ENCODE measurements at places on chromosomes 12 and 14.
A peak's percentile ranks its signal among the peaks of the same experiment; 100 is the strongest.

DNA sequence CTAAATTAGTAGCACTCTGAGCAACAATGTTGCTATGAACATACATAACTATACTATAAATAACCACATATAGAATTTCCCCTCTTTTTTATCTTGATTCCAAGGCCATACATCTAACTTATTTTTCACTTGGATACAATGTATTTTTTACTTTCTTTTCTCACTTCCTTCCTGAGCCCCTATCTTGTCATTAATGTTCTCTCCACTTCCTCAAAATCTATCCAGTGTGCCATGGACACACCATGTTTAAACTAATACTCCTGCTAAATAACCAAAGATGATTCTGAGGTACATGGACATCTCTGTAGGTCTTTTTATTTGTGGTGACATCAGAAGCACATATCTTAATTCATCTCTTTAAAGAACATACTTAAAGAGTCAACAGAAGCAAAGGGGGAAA, 251.2 kb downstream of the C12orf42 start:
- DNase-seq, result no peak

- no peak for DNase-seq
These were observed 6.7 kb downstream of the BCL7A start for GRCh38 chr12:122028165-122028904.

DNA sequence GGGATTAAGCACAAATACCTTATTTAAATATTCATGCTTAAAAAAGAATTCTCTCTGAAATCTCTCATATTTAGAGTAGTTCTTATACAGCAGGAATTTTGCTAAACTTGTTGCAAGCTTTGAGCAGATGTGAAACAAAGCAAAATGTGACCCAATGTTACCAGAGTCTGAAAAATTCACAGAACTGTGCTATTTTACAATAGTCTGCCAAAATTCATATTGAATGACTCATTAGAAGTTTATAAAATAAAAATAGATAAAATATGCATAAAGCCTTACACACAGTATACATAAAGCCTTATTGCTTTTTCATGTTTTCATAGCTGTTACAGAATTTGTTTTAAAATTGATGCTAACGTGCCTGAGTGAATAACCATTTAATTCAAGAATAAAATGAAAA, 17.8 kb upstream of the RHOJ start:
- DNase-seq, result no peak

DNA sequence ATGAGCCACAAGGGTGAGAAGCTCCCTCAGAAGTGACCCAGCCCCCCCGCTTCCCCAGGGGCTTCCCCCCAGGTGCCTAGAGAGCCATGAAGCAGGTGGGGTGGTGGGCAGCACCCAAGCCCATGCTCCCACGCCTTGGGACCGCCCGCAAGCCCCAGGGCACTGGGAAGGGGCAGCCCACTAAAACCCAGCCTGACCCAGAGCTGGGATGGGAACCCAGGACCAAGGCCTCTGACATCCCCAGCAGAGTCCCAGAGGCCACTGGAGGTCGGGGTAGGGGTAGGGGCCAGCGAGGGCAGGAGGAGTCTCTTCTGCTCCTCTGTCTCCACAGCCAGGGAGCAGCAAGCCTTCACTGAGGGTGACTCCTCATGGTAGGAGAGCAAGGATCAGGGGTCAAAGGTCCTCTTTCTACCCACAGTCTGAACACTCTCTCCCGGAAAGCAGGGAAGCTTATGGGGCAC, 86.5 kb upstream of the ZFP36L1 start:
- no peak for DNase-seq

DNA sequence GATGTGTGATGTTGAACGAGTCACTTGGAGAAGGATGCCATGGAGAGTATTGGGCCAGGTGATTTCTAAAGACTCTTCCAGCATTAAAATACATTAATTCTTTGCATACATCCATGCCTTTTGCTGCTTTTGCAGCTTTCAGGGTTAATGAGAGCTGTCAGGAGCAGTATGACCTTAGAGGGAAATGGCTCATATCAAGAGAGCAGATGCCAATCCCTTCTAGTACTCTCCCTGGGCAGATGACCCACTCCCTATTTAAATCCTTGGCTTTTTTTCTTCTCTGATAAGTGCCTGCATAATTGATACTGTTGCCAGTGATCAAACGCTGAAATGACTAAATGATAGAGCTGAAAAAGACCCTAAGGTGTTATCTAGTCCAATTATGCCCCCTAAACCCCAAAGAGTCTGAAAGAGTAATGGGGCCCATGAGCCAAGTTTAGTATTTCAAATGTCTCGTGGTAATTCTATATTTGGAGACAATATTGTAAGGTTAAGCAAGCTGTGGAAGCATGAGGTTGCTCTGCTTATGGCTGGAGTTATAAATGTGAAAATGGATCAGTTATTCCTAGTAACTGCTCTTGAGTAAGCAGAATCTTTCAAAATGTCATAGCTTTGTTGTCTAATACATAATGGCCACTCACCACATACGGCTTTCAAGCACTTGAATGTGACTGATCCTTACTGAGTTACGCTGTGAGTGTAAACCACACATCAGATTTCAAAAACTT, 137.3 kb downstream of the ETV6 start:
- no peak for DNase-seq

DNA sequence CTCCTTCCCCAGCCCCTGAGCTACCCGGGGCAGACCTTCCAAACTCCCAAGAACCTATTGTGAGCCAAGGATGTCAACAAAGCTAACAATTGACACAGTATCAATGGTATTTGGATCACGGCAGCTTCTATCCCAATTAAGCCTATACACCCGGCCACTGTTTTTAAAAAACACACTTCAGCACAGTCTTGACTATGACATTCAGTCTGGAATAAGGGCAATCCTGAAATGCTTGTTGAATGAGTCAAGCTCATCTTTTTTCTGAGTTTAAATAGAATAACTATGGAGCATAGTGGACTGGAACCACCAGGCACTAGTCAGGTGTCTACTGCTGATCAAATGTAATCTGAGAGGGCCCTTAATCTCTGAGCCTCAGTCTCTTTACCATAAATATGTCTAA, 5.7 kb downstream of the DENND5B start:
- DNase-seq, result no peak

GRCh38 chr14:49861699-49862088, 9.1 kb upstream of the NEMF start:
- peak; percentile 41 for DNase-seq

- peak; percentile 31 for DNase-seq
These were observed 98.8 kb downstream of the CALM1 start for GRCh38 chr14:90495357-90496276.

DNA sequence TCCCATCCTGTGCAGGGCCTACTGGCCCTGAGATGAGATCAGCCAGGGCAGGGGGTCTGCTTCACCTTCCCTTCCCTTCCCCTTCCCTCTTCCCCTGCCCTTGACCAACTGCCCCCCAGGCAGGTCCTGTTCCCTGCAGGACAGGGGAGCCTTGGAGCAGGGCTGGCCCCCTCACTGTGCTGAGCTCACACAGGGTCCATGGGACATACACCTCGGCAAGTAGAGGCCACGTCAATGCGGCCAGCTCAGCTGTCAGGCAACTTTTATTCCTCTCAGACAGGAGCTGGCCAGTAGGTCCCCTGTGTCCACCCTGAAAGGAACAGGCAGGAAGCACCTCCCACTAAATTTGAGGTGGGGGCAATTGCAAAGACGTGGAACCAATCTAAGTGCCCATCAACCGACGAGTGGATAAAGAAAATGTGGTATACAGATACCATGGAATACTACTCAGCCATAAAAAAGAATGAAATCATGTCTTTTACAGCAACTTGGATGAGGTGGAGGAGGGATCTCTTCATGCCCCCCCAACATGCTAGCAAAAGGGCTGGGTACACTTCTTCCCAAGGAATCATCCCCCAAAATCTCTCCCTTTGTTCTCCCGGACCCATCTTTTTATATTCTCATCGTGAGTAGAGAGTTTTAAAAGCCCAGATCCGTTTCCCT, 148.7 kb downstream of the BCL11B start:
- no peak for DNase-seq

DNA sequence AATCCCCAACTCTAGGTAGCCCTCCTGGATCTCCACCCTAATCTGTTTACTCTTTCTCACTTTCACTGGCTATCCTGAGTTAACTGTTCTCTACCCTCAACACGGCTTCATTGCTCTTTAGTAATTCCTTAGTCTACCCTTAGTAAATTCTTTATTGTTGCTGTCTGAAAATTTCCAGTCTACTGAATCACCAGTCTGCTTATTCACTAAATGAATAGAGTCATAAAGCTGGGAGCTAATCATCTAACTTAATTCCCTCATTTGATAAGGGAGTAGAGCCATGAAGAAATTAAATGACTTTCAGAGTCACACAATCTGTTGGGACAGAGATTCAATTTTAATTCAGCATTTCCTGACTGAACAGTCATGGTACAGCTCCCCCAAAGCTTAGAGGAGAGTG, 36.5 kb downstream of the YEATS4 start:
- no peak for DNase-seq

DNA sequence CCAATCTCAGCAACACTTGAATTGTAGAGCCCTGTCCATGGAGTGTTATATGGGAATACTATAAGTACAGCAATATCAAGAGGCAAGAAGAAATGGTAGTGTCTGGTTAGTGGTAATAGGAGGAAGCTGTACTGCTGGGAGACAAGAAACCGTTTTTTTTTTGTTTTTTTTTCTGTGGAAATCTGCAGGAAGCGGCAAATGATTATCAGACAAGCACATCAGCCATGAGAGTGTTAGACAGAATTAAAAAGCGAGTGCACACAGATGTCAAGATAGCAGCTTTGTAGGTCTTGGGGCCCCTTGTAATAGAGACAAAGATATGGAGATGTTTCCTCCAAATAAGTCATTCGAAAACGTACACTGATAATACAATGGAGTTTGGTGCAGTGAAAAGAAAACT, 6.7 kb downstream of the TESPA1 start:
- DNase-seq, result no peak

GRCh38 chr12:5172886-5173285, 129.2 kb downstream of the KCNA5 start:
- DNase-seq, result no peak

GRCh38 chr14:77131871-77132486, 9.6 kb downstream of the ZDHHC22 start:
- DNase-seq, result no peak

DNA sequence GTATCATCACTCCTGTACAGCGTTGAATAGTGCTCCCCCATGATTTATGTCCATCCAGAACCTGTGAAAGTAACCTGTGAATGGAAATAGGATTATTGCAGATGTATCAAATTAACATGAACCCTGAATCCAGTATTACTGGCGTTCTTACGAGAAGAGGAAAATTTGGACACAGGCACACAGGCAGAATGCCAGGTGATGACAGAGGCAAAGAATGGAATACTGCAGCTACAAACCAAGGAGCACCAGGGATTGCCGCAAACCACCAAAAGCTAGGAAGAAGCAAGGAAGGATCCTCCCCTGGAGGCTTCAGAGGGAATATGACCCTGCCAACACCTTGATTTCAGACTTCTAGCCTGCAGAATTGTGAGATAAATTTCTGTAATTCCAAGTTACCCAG, 113.5 kb upstream of the EGLN3 start:
- DNase-seq, result no peak

DNA sequence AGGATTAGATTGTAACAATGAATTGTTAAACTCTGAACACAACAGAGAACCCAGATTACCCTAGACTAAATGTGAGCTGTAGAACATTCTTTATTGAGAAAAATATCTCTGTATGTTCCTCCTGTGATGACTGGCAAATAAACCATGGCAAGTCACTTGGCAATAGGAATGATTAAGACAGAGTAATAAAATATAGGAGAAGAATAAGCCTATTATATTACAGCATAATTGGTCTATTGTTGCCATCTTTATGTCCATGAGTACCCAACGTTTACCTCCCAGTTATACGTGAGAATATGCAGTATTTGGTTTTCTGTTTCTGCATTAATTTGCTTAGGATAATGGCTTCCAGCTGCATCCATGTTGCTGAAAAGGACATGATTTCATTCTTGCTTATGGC, 211.2 kb upstream of the AVPR1A start:
- no peak for DNase-seq

DNA sequence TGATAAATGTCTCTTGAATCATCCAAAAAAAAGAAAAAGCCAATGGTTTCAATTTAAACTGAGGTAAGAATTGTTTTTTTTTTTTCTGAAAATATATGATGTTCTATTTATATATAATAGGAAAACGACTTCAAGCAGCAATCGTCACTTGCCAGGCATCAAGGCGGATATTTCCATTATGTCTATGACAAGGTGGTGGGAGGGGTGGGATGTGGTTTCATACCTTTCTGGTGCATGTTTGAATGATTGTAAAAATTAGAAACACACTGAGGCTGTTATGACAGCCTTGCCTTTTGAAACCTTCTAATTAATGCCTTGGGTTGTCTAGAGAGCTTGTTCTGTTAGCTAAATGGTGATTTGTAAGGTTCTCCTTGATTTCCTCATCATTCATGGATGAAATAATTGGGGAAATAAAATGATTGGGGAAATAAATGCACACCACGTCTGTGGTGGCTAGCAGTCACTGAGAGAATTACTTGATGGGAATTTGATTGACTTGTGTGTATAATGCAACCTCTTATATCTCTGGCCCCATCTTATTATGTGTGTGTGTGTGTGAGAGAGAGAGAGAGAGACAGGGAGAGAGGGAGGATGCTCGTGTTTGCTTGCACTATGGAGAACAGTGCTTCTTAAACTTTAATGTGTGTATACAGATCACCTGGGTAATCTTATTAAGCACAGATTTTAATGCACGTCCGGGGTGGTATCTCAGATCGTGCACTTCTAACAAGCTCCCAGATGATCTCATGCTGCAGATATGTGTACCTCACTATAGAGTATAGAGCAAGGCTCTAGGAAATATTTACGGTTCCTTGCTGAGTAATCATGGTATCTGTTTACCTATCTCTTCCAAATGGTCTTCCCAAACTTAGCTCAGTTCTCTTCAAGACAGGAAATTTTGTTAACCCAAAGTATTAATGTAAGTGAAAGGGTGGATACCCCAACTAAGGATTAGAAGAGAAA, 502.6 kb downstream of the DIO2 start:
- no peak for DNase-seq

- DNase-seq, result no peak
These were observed 9.2 kb upstream of the MMP17 start for GRCh38 chr12:131818821-131819585.

All from effector CD4-positive, alpha-beta T cell (primary cell).